ENCODE measurements at places on chromosomes 2 and 18.

GRCh38 chr2:120229341-120229740 lies 6.1 kb upstream of the TMEM185B start:
- no peak overlapping the region for H3K27ac ChIP-seq
- H3K36me3 ChIP-seq = no peaks in the 10 kb centered on the region
- peak; percentile 38 for DNase-seq
- peaks cover under 1% of the 10 kb centered on the region for H3K4me1 ChIP-seq

DNA sequence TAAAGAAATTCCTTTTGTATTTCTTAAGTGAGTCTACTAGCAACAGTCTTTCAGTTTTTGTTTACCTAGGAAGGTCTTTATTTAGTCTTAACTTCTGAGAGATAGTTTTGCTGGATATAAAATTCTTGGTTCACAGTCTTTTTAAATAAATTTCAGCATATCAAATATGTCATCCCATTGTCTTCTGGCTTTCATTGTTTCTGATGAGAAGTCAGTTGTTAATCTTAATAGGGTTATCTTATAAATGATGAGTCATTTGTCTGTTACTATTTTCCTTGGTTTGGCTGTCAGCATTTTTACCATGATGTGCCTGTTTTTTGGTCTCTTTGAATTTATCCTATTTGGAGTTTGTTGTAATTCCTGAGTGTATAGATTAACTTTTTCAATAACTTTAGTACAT lies 129.3 kb downstream of the FAM210A start:
- H3K27me3 ChIP-seq = no peaks in the 10 kb centered on the region
- H3K36me3 ChIP-seq = no peaks in the 10 kb centered on the region
- no peak overlapping the region for H3K4me3 ChIP-seq

GRCh38 chr2:226905718-226906117 lies 69.9 kb downstream of the RHBDD1 start:
- peaks cover 5% of the 10 kb centered on the region for H3K36me3 ChIP-seq
- no peak overlapping the region for H3K27ac ChIP-seq
- no peaks in the 10 kb centered on the region for H3K27me3 ChIP-seq
- no peak for DNase-seq
- no peak overlapping the region for H3K4me3 ChIP-seq

DNA sequence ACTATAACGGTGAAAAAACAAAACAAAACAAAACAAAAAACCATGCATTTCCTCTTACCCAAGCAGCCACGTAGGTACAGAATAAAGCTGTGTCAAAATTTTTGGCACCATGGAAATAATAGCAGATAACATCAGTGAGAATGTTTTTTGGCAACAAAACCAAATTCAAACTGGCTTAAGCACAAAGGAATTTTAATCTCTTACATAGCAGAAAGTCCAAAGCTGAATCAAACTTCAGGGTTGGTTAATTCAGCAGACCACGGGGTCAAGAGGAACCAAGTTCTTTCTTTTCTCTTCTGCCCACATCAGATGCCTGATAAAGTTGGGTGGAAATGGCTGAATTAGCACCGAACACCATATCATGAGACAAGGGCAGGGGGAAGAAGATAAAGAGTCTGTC lies 129.5 kb downstream of the PAX3 start:
- no peaks in the 10 kb centered on the region for H3K36me3 ChIP-seq
- no peaks in the 10 kb centered on the region for H3K27me3 ChIP-seq
- H3K27ac ChIP-seq = no peak overlapping the region
- no peak for DNase-seq
- no peaks in the 10 kb centered on the region for H3K4me1 ChIP-seq

- DNase-seq = no peak
- H3K4me1 ChIP-seq = no peaks in the 10 kb centered on the region
- H3K27ac ChIP-seq = no peak overlapping the region
These were observed 6.9 kb upstream of the PTPN2 start for GRCh38 chr18:12890964-12891363.

DNA sequence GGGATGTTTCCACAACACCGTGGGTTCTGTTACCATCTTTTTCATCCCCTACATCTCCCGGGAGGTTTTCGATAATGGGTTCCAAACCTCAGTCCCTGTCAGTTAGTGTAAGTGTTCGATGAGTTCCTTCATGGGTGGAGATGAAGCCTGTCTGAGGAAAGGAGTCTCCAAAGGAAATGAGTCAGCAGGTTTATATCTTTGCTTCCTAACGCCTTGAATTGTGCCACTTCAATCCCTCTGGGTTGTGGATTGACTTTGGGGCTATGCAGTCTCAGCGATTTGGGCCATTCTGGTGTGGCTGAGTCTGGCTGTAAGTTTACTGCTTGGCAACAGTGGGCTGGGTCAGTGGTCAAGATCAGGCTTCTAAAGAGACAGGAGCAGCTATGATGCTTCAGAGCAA lies 1.2 kb downstream of the SERPINB5 start:
- no peaks in the 10 kb centered on the region for H3K36me3 ChIP-seq
- no peak for DNase-seq
- no peaks in the 10 kb centered on the region for H3K4me1 ChIP-seq
- no peaks in the 10 kb centered on the region for H3K27me3 ChIP-seq

GRCh38 chr2:236988690-236989624 lies 96.7 kb upstream of the COPS8 start:
- no peaks in the 10 kb centered on the region for H3K27me3 ChIP-seq
- no peak overlapping the region for H3K4me3 ChIP-seq
- no peaks in the 10 kb centered on the region for H3K36me3 ChIP-seq
- H3K27ac ChIP-seq = no peak overlapping the region
- DNase-seq = peak; percentile 21

DNA sequence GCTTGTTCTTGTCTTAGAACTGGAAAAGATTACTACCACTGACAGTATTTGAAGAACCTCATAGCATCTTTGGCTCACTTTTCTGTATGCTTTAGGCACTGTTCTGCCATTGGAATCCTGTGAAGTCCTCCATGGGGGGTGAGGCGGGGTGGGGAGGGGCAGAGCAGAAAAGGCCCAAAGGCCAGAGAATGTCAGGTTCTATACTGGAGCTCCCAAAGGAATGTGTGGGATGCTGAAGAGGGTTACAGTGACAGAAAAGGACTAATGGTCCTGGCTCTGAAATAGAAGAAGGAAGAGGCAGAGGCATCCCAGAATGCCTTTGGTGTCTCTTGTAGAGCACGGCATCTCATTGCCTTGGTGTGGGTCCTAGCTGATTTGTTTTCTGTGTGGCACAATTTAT lies 141.9 kb downstream of the HAUS1 start:
- H3K27ac ChIP-seq = no peak overlapping the region
- H3K27me3 ChIP-seq = no peaks in the 10 kb centered on the region
- H3K4me3 ChIP-seq = no peak overlapping the region
- peaks cover 13% of the 10 kb centered on the region for H3K4me1 ChIP-seq

- H3K27ac ChIP-seq = no peak overlapping the region
- no peaks in the 10 kb centered on the region for H3K27me3 ChIP-seq
- H3K4me3 ChIP-seq = no peak overlapping the region
- H3K36me3 ChIP-seq = peaks cover 2% of the 10 kb centered on the region
- peak; percentile 20 for DNase-seq
These were observed 369.3 kb downstream of the NBAS start for GRCh38 chr2:15191789-15192188.

GRCh38 chr18:76993573-76993972 lies 139.0 kb downstream of the MBP start:
- H3K4me3 ChIP-seq = no peak overlapping the region
- H3K27me3 ChIP-seq = no peaks in the 10 kb centered on the region
- H3K27ac ChIP-seq = no peak overlapping the region
- H3K36me3 ChIP-seq = no peaks in the 10 kb centered on the region

- no peaks in the 10 kb centered on the region for H3K27me3 ChIP-seq
- no peaks in the 10 kb centered on the region for H3K4me1 ChIP-seq
- H3K36me3 ChIP-seq = no peaks in the 10 kb centered on the region
- H3K4me3 ChIP-seq = no peak overlapping the region
These were observed 52.9 kb downstream of the REL start for GRCh38 chr2:60934165-60934722.

- H3K4me3 ChIP-seq = no peak overlapping the region
- peaks cover 20% of the 10 kb centered on the region for H3K4me1 ChIP-seq
- H3K27ac ChIP-seq = no peak overlapping the region
These were observed 100.2 kb upstream of the MYCN start for GRCh38 chr2:15840148-15840547.

- H3K27ac ChIP-seq = no peak overlapping the region
- no peaks in the 10 kb centered on the region for H3K27me3 ChIP-seq
- no peaks in the 10 kb centered on the region for H3K4me1 ChIP-seq
- no peak for DNase-seq
These were observed 57.3 kb downstream of the INHBB start for GRCh38 chr2:120403261-120403660.

DNA sequence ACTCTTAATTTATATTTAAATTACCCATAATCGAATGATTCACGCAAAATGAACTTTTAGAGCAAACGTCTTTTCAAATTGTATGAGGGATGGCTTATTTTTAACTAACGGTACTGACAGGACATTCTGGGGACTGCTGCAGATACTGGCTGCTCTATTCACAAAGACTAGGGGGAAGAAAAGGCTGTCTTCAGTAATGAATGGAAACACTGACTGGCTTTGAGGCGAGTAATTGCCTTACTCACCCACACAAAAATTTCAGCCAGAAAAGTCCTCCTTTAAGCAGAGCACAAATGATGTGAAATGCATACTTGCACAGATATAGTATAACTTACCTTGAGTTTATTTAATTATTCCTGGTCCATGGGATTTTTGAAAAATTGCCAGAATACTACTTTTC lies 852.6 kb downstream of the DPP10 start:
- H3K27ac ChIP-seq = no peak overlapping the region
- peaks cover 2% of the 10 kb centered on the region for H3K27me3 ChIP-seq
- no peaks in the 10 kb centered on the region for H3K4me1 ChIP-seq
- no peaks in the 10 kb centered on the region for H3K36me3 ChIP-seq
- no peak overlapping the region for H3K4me3 ChIP-seq

- no peaks in the 10 kb centered on the region for H3K27me3 ChIP-seq
- H3K4me3 ChIP-seq = no peak overlapping the region
- no peak for DNase-seq
These were observed 1.8 kb downstream of the FBXO48 start for GRCh38 chr2:68465081-68465916.

GRCh38 chr18:48340560-48340959 lies 68.6 kb downstream of the ZBTB7C start:
- no peak overlapping the region for H3K27ac ChIP-seq
- H3K4me3 ChIP-seq = no peak overlapping the region
- no peaks in the 10 kb centered on the region for H3K36me3 ChIP-seq
- no peaks in the 10 kb centered on the region for H3K27me3 ChIP-seq

DNA sequence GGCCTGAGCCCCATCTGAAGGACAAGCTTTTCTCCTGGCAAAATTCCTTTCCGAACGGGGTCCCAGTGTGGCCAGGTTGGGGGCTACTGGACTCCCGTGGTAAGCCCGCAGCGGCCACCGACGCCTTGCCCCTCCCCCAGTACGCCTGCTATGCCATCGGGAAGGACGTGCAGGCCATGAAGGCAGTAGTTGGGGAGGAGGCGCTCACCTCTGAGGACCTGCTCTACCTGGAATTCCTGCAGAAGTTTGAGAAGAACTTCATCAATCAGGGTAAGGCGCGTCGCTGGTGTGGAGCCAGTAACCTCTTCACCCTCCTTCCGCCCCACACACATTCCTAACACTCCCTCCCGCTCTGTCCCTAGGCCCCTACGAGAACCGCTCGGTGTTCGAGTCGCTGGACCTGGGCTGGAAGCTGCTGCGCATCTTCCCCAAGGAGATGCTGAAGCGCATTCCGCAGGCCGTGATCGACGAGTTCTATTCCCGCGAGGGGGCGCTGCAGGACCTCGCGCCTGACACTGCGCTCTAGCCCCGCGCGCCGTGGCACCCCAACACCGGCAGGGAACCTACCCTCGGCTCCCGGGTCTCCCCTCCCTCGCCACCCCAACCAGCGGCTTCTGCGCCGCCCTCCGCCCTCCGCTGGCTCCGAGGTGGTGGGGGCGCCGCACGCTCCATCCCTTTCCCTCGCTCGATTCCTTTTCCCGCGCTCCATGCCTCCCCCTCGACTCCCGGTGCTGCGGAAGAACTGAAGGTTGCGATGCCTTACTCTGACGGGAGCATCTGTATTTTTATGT lies 13.6 kb upstream of the ANKRD53 start:
- no peak overlapping the region for H3K4me3 ChIP-seq
- DNase-seq = no peak
- H3K36me3 ChIP-seq = no peaks in the 10 kb centered on the region
- peaks cover 2% of the 10 kb centered on the region for H3K4me1 ChIP-seq
- peaks cover 3% of the 10 kb centered on the region for H3K27me3 ChIP-seq

- H3K27ac ChIP-seq = no peak overlapping the region
- H3K27me3 ChIP-seq = no peaks in the 10 kb centered on the region
- no peak for DNase-seq
These were observed 5.9 kb downstream of the EPB41L3 start for GRCh38 chr18:5537860-5538259.

DNA sequence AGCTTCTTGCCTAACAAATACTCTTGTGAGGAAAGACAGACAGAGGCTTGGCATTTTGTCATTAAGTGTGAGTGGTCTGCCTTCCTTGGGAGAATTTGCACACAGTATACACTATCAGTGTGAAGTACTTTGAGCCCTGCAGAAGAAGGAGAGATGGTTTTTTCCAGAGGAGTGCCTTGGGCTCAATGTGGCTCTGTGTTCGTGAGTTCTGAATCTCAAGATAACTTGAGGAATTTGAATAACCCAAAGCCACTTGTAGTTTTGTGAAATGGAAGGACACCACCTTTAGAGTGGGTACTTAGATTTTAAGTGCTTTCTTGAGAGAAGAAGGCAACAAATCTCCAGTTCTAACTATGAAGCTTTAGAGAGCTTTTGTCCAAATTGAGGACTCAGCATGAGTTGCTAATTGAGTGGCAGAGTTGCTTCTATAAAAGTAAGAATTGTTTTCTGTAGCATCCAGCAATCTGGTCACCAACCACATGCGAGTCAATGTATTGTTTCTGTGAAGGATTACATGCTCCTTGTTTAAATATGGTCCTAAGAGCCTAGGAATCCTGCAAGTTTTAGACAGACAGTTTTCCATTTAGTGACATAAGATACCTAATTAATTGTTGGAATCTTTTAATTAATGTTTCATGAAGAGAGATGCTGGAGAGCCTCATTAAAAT lies 68.3 kb downstream of the BABAM2 start:
- peaks cover 2% of the 10 kb centered on the region for H3K4me1 ChIP-seq
- H3K27ac ChIP-seq = no peak overlapping the region
- H3K27me3 ChIP-seq = no peaks in the 10 kb centered on the region
- H3K36me3 ChIP-seq = no peaks in the 10 kb centered on the region

GRCh38 chr2:28327581-28327955 lies 65.1 kb upstream of the FOSL2 start:
- peaks cover 10% of the 10 kb centered on the region for H3K4me1 ChIP-seq
- no peak overlapping the region for H3K4me3 ChIP-seq
- no peak for DNase-seq
- no peaks in the 10 kb centered on the region for H3K27me3 ChIP-seq

DNA sequence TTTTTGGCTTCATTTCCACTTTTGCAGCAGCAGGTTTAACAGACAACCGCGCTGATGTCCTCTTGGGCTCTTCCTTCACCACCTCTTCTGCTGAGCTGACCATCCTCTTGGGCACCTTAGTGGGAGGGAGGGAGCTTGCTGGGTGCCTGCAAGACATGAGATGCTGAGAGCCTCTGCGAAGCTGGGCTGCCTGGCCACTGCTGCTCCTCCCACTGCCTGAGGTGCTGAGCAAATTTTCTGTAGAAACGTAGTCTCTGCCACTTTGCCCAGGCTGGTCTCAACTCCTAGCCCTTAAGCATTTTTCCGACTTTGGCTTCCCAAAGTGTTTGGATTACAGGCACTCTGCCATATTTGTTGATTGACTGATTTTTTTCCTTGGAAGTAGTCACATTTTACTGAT lies 422.2 kb upstream of the MC4R start:
- no peaks in the 10 kb centered on the region for H3K4me1 ChIP-seq
- H3K36me3 ChIP-seq = no peaks in the 10 kb centered on the region
- H3K27ac ChIP-seq = no peak overlapping the region
- H3K27me3 ChIP-seq = no peaks in the 10 kb centered on the region

GRCh38 chr18:2681993-2682603 lies 26.6 kb downstream of the SMCHD1 start:
- no peaks in the 10 kb centered on the region for H3K4me1 ChIP-seq
- H3K4me3 ChIP-seq = no peak overlapping the region
- DNase-seq = no peak
- peaks cover 4% of the 10 kb centered on the region for H3K36me3 ChIP-seq
- H3K27ac ChIP-seq = no peak overlapping the region

All from trophoblast cell (in vitro differentiated cells and primary cell).